ENCODE measurements at places on chromosomes 6 and 20. TPM values are rescaled to one million over a fixed set of nuclear protein-coding genes. Genes with fewer than 3 reads are reported as not detected.

GRCh38 chr20:2795451-2795850 is 5.0 kb downstream of the CPXM1 start:
- DNase-seq: no peak
- no peak overlapping the region for H3K27ac ChIP-seq
- no peak overlapping the region for H3K4me3 ChIP-seq
- H3K4me1 ChIP-seq: no peaks in the 10 kb centered on the region
- H3K36me3 ChIP-seq: no peaks in the 10 kb centered on the region

The ATP9A gene
- total RNA-seq: 40.2 TPM

The ADTRP gene
- 2.7 TPM for total RNA-seq

DNA sequence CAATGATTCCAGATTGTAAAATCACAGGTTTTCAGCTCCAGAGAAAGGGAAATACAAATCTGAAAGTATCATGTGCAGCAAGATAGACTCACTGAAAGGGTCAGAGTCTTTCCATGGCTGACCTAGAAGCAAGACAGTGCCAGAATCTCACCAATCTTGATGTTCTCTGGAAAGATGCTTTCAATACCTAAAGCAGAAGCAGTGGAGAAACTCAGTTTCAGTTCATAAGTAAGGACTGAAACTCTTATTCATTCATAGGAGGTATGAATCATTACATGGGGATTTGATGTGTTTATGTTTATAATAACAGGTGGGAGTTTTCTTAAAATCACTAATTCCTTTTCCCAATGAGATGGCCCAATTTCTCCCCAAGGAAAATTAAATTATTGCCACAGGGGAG is 42.5 kb downstream of the SLC2A12 start:
- no peaks in the 10 kb centered on the region for H3K4me1 ChIP-seq
- no peak overlapping the region for H3K4me3 ChIP-seq
- H3K36me3 ChIP-seq: no peaks in the 10 kb centered on the region
- no peaks in the 10 kb centered on the region for H3K27me3 ChIP-seq
- DNase-seq: no peak

Data from kidney (tissue), 22 donors.